ENCODE measurements at places on chromosomes 2 and 18.

- no peak for DNase-seq
These were observed 95.1 kb upstream of the TMEM178A start for GRCh38 chr2:39570614-39571013.

DNA sequence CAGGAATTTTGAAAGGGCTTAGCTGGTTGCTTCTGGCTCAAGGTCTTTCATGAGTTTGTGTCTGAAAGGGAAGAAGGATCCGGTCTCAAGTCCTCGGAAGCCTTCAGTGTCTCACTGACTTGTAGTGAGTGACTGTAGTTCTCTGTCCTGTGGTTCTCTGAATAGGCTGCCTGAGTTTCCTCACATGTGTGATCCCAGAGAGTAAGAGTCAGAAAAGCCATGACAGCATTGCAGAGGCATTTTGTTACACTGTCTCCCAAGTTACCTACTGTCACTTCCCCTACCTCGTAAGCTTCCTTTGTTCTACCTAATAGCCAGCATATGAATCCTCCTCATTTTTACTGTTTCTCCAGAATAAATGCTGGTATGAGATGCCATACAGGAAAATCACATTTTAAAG lies 709.1 kb upstream of the CHAC2 start:
- no peak for DNase-seq

GRCh38 chr2:172376505-172377125 lies 50.8 kb upstream of the ITGA6 start:
- no peak for DNase-seq

- DNase-seq: no peak
These were observed at the start of gene COLEC11 for GRCh38 chr2:3594493-3595281. Gene COLEC11 (plus strand): TSS chr2:3595112. CDS start chr2:3604341, 9,229 bp downstream.

GRCh38 chr18:10354241-10354811 lies 100.1 kb upstream of the APCDD1 start:
- no peak for DNase-seq

- no peak for DNase-seq
These were observed 82.0 kb upstream of the TTC39C start for GRCh38 chr18:23932385-23933067.

- no peak for DNase-seq
These were observed 249.7 kb downstream of the TPGS2 start for GRCh38 chr18:36578871-36579710.

GRCh38 chr2:97355887-97356286 lies 233.8 kb downstream of the ANKRD36B start:
- no peak for DNase-seq

DNA sequence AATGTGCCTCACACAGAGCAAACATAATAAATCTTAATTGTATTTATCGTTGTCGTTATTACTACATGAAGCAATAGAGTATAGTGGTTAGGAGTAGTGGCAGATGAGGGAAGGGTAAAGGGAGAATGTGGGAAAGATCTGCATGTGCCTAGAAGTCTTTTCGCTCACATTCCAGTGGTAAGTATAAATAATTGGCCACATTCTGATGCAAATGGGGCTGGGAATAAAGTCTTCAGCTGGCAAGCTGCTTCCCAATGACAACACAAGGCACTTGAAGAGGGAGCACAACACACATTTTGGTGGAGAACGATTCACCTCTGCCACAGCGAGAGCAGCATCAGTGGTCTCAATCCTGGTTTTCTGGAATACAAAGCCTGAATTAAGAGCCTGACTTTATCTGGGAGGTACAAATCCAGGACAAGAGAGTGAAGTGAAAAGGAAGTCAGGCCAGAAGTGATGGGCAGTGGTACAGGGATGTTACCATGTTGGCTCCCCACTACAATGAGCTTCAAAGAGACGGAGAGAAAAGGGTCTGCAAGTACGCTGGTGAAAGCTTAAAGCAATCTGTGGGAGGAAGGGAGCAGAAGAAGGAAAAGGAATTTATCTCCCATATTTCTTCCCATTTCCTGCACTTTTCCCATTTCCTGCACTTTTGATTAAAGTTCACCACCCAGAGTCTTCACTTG lies 112.3 kb downstream of the ARHGAP15 start:
- no peak for DNase-seq

- no peak for DNase-seq
These were observed 169.3 kb downstream of the HDAC4 start for GRCh38 chr2:239231231-239232194.

GRCh38 chr2:134170294-134170693 lies 83.6 kb upstream of the MGAT5 start:
- no peak for DNase-seq

- peak; percentile 62 for DNase-seq
These were observed 2.4 kb upstream of the RBM45 start for GRCh38 chr2:178109813-178110212.

DNA sequence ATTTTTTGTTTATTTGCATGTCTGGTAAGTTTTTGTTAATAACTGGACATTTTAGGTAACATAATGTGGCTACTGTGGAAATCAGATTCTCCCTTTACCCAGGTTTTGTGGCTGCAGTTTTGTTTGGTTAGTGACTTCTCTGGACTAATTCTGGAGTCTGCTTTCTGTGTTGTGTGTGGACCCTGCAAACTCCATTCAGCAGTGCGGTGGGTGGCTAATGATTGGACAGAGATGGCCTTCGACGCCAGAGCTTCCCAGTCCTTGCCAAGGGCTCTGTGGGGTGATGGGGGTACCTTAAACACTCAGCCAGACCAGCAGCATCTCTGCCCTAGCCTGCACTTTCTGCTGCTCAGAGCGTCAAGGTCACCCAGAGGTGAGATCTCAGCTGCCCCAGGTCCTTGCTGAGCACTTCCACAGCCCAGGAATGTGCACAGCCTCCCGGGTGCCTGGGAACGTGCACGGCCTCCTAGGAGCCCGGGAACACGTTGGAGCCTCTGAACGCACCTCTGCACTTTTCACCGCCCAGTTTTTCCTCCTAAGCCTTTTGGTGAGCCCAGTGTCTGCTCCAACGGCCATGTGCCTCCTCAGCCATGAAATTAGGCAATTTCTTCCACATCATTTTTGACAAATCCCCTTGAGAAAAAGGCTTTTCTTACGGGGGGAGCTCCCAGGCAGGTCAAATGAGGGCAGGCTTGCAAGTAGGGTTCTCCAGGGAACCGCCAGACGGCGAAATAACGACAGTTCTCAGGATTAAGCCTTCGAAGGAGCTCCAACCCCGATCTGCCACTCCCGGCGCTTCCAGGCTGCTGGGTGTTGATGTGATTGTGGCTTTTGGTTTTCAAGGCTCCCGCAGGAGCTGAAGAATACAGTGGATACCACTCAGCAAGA lies 35.2 kb upstream of the KLF11 start:
- DNase-seq: no peak

GRCh38 chr2:211730215-211730614 lies 808.4 kb downstream of the ERBB4 start:
- no peak for DNase-seq

DNA sequence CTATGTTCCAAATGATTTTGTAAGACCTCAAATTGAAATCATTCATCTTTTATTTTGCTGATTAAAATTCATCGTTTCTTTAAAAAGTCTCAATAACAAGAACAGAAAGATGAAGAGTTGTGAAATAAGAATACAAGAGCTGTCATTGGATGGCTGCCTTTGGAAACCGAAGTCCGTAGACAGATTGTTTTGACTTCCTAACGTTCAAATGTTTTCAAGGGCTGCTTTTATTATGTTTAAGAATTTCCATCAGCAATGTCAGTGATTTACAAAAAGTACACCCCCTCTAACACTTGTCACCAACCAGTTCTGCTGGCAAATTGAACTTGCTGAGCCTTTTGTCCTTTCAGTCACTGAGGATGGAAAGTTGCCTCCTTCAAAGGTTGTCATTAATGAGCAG lies 89.6 kb downstream of the KCNE4 start:
- no peak for DNase-seq

GRCh38 chr2:112788653-112789052 lies 4.4 kb upstream of the IL1A start:
- DNase-seq: no peak

DNA sequence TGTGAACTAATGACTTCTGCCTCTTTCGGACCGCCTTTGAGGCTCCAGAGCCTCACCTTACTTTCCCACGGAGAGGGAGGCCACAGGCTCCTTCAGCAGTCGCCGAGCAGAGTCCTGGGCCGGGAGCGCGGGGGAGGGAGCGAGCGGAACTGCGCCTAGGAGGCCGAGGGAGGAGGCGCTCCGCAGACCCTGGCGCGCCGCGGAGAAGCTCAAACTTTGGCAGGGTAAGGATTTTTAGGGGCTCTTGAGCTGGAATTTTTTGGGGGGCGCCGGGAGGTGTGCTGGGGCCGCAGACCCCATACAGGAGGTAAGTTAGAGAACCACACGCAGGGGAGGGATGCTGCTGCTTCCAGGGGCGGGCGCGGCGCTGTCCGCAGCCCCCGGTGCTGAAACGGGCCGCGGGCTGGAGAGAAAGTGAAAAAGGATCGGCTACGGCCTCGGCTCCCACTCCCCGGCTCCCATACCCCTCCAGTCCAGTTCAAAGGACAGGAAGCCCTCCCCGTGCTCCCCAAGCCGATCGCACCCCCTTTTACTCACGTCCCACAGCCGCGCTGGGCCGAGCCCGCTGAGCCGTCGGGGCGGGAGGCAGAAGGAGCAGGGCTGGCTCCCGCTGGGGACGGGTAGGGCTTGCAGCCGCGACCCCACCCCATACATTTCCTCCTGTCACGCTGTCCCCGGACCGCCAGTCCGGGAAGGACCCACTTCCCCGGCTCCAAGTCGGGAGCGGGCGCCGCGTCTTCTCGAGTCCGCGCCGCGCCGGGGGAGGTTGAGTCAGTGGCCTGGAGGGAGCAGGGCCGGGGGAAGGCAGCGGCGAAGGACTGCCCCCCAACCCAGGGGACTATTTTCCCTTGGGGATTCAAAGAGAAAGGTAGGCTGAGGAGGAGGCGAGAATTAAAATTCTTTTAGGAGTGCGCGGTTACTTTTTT lies at the start of gene CNGA3:
TSS of gene CNGA3 (plus strand) at position 146 of the 926 bp plus-strand sequence. CDS start 23,520 bp downstream, outside the sequence.
- no peak for DNase-seq

DNA sequence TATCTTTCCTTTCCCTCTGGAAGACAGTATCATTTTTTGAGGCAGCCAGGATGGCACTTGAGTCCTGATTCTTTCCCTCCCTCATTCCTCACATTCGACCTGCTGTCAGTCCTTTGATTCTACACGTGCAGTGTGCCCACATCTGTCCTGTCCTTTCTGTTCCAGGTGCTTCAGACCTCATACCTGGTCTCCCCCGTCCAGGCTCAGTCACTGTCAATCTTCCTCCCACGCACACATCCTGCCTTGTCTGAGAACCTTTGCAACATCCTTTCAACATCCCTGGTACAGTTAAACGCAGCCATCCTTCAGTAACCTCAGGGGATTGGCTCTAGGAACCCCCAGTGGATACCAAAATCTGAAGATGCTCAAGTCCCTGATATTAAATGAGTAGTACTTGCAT lies 10.1 kb downstream of the BCL2 start:
- DNase-seq: no peak

GRCh38 chr2:226048611-226049010 lies 649.1 kb downstream of the NYAP2 start:
- peak; percentile 11 for DNase-seq

- DNase-seq: no peak
These were observed 86.6 kb upstream of the CAVIN2 start for GRCh38 chr2:191933307-191934105.

GRCh38 chr2:74072565-74072964 lies 75.1 kb downstream of the BOLA3 start:
- no peak for DNase-seq

- DNase-seq: no peak
These were observed 21.7 kb downstream of the BIN1 start for GRCh38 chr2:127085317-127085681.

GRCh38 chr2:127645395-127646291 lies at the start of gene GPR17:
Gene GPR17 (plus strand): TSS chr2:127646153. CDS start chr2:127650736, 4,583 bp downstream.
- DNase-seq: peak; percentile 19

DNA sequence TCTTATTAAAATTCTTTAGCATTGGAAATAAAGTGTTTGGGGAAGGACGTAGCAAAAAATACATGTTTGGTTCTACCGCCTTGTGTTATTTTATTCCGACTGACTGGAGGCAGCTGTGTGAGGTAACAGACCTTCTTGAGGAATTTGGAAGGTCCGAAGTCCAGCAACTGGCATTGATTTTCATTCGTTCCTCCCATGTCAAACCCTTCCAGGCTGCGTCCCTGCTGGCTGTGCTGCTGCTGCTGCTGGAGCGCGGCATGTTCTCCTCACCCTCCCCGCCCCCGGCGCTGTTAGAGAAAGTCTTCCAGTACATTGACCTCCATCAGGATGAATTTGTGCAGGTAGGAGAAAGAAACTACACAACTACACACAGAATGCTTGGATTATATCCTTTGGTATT lies 21.8 kb downstream of the CNDP1 start:
- DNase-seq: no peak

- DNase-seq: no peak
These were observed 398.6 kb upstream of the CDH7 start for GRCh38 chr18:65352186-65352585.

GRCh38 chr18:39462436-39462835 lies 1896.8 kb upstream of the CELF4 start:
- no peak for DNase-seq

GRCh38 chr2:157245846-157246764 lies 11.4 kb upstream of the GALNT5 start:
- DNase-seq: peak; percentile 55

GRCh38 chr2:210162466-210163124 lies 8.6 kb downstream of the KANSL1L start:
- DNase-seq: no peak

DNA sequence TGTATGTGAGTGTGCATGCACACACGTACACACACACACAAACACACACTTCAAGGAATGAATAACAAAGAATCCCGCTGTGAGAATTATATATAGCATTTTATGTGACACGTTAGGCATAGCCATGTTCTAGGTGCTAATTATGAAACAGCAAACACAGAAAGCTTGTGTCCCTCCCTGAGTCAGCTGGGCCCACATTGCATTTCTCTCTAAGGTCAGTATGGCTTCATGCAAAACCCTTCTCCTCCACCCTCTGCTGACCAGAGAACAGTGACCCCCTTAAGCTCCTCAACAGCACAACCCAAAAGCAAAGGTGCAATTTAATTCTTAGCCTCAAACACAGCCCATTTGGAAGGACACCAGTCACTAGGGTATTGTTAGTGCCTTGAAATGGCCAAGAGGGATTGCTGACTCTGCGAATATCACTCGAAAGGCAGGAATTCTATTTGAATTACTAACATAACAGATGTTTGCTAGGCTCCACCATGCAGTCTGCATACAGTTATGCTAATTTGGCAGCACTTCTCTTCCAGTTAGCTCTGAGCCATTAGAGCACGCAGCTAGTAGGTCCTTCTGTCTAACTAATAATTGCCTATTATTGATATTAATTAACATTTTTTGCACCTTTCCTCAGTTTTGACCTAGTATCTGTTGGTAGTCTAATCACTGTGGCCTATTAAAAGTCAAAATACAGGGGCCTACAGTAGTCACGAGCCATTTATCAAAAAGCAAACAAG lies 149.0 kb downstream of the LNPK start:
- DNase-seq: no peak
